ENCODE measurements at places on chromosomes 4 and X.

DNA sequence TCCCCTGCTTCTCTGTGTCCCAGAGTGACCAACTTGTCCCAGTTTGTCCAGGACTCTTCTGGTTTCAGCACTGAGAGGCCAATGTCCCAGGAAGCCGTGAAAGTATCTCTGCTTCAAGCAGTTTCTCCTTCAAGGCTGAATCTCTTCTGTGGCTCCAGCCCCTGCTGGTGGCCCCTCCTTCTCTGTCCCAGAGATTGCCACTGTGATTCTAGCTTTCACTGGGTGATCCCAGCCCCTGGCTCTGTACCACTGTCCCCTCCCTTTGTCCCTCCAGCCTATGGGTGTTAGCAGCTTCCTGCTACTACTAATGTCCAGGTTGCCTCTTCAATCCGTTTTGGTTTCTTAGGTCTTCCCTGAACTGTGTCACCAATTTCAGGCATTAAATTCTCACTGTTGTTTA, 70.5 kb downstream of the SOX3 start:
- no peaks in the 10 kb centered on the region for H3K27me3 ChIP-seq
- H3K27ac ChIP-seq, result no peak overlapping the region
- no peak for DNase-seq

DNA sequence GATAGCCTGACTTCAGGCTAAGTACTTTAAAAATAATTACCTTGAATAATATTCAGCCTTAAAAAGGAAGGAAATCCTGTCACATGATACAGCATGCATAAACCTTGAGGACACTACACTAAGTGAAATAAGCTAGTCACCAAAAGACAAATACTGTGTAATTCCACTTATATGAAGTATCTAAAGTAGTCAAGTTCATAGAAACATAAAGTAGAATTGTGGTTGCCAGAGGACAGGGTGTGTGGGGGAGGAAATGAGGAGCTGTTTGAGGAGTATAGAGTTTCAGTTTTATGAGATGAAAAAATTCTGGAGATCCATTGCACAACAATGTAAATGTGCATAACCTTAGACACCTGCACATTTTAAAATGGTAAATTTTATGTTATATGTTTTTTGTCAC, 5.6 kb upstream of the STPG2 start:
- no peak overlapping the region for H3K27ac ChIP-seq
- no peak for DNase-seq
- no peak overlapping the region for H3K4me3 ChIP-seq
- no peaks in the 10 kb centered on the region for H3K36me3 ChIP-seq
- no peaks in the 10 kb centered on the region for H3K27me3 ChIP-seq

GRCh38 chr4:10160281-10160856, 43.8 kb upstream of the WDR1 start:
- no peak for DNase-seq
- H3K36me3 ChIP-seq, result no peaks in the 10 kb centered on the region
- H3K27ac ChIP-seq, result no peak overlapping the region
- H3K27me3 ChIP-seq, result no peaks in the 10 kb centered on the region

DNA sequence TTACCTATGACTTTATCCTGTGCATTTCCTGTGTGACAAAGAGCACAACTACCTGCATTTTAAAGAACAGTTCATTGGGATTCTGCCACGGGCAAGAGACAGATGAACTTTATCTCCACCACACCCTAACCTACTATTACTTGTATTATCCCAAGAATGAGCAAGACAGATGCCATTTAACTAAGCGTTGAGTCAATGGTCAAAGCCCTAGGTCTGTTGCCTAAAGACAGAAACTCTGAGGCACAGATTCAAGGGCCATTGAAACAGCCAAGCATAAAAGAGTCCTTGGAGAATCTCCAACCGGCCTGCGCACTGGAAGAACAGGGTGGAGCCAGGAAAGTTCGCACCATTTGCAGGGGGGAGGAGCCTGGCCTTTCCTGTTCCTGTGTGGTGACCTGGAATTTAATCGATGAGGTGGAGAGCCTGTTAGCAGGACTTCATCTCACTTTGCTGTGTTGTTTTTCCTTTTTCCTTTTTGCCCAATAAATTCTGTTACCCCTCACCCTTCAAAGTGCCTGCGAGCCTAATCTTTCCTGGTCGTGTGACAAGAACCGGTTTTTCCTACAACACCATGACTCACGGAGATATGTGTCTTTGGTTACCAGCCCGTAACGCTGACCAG, 146.4 kb upstream of the DIAPH2 start:
- DNase-seq, result no peak
- no peak overlapping the region for H3K4me3 ChIP-seq
- no peaks in the 10 kb centered on the region for H3K36me3 ChIP-seq
- H3K27ac ChIP-seq, result no peak overlapping the region
- H3K4me1 ChIP-seq, result no peaks in the 10 kb centered on the region

DNA sequence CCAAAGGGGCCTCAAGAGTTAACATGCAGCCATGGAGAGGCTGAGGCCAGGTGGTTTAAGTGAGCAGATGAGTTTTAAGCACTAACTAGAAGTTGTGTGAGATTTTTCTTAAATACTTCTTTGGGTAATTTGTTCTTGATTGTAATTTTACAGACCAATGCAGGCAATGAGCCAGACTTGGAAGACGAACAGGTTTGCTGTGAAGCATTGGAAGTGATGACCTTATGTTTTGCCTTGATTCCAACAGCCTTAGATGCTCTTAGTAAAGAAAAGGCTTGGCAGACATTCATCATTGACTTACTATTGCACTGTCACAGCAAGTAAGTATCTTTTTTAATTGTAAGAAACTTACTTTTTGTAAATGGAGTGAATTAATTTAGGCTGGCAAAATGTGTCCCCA, 103.9 kb downstream of the USP9X start:
- no peak overlapping the region for H3K4me3 ChIP-seq
- H3K27me3 ChIP-seq, result no peaks in the 10 kb centered on the region
- no peaks in the 10 kb centered on the region for H3K4me1 ChIP-seq
- no peak for DNase-seq

- H3K27ac ChIP-seq, result no peak overlapping the region
- no peaks in the 10 kb centered on the region for H3K4me1 ChIP-seq
- H3K36me3 ChIP-seq, result no peaks in the 10 kb centered on the region
- no peaks in the 10 kb centered on the region for H3K27me3 ChIP-seq
These were observed 425.4 kb downstream of the SLITRK2 start for GRCh38 chrX:146243041-146243440.

- no peaks in the 10 kb centered on the region for H3K27me3 ChIP-seq
- DNase-seq, result no peak
- H3K36me3 ChIP-seq, result no peaks in the 10 kb centered on the region
- no peaks in the 10 kb centered on the region for H3K4me1 ChIP-seq
These were observed 13.1 kb downstream of the TAB3 start for GRCh38 chrX:30875957-30876356.

GRCh38 chrX:5528057-5528456, 700.6 kb downstream of the NLGN4X start:
- H3K4me1 ChIP-seq, result no peaks in the 10 kb centered on the region
- no peak overlapping the region for H3K27ac ChIP-seq
- no peaks in the 10 kb centered on the region for H3K36me3 ChIP-seq
- H3K4me3 ChIP-seq, result no peak overlapping the region
- DNase-seq, result no peak
- no peaks in the 10 kb centered on the region for H3K27me3 ChIP-seq

- H3K4me1 ChIP-seq, result no peaks in the 10 kb centered on the region
- peaks cover 6% of the 10 kb centered on the region for H3K36me3 ChIP-seq
- H3K27me3 ChIP-seq, result no peaks in the 10 kb centered on the region
- no peak overlapping the region for H3K27ac ChIP-seq
- no peak for DNase-seq
These were observed 123.9 kb downstream of the PDLIM5 start for GRCh38 chr4:94575652-94576051.

All from CD4-positive, alpha-beta T cell (primary cell).